Cortex of kidney (tissue), 1 donor: ENCODE measurements at places on chromosomes 6 and 20.

GRCh38 chr6:43336382-43336781 lies 27.8 kb upstream of the CRIP3 start:
- no peak for DNase-seq

DNA sequence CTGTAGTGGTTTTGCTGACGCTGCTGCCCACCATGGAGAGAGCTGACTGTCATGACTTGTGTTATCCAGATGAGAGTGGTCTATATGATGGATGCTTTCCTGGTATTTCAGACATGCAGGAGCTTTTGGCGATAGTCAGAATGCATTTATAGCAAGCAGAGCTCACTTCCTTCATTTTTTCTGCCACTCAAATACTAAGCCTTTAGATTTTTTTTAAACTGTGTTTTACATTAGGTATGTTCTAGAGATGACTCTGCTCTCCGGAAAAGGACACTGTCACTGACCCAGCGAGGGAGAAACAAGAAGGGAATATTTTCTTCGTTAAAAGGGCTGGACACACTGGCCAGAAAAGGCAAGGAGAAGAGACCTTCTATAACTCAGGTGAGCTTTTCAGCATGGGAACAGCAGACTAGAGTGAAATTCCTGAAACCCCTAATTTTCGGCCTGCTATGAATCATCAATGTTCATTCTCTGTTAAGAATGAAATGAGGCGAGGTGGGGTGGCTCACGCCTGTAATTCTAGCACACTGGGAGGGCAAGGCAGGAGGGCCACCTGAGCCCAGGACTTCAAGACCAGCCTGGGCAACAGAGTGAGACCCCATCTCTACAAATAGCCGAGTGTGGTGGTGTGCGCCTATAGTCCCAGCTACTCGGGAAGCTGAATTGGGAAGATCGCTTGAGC lies 98.6 kb upstream of the CLDN20 start:
- no peak for DNase-seq

GRCh38 chr20:38004416-38004815 lies 28.8 kb downstream of the TTI1 start:
- no peak for DNase-seq

GRCh38 chr20:44692932-44693480 lies 22.2 kb upstream of the CCN5 start:
- no peak for DNase-seq

- DNase-seq, result no peak
These were observed 27.9 kb upstream of the HLA-DQA2 start for GRCh38 chr6:32713241-32713640.

DNA sequence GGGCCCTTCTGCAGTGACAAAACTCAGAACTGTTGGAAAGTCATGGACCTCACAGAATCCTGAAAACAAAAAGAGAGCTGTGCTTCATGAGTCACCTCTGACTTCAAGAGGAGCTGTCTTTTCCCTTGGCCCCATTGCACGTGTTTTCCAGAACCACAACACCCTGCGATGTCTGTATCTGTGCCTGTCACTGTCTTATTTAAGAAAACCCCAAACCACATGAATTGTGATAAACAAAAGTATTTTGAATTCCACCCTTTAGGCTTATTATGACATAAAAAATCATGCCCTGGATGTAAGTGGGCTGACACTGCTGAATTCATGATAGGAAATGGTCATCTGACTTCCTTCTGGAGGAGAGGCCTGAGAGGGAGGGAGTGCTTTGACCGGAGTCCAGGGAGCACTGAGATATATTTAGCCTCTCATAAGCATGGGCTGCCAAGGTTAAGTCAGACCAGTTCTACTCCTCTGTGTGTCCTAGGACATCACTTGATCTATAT lies 96.4 kb upstream of the DUSP22 start:
- DNase-seq, result no peak

- no peak for DNase-seq
These were observed 1.1 kb downstream of the PCSK2 start for GRCh38 chr20:17227669-17228623.

DNA sequence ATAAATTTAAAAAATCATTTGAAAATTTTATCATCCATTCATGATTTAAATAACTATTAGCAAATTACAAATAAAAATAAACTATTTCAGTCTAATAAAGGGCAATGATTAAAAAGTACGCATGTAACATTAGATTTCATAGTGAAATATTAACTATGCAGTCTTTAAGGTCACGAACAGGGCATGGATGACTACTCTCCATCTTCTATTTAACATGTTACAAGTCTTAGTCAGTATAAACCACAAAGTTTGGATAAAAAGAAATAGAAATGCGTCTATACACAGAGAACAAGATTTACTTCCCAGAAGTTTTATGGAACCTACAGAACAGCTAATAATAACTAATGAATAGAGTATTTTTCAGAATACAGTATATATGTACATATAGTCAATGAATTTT lies 1016.0 kb downstream of the EYS start:
- no peak for DNase-seq

DNA sequence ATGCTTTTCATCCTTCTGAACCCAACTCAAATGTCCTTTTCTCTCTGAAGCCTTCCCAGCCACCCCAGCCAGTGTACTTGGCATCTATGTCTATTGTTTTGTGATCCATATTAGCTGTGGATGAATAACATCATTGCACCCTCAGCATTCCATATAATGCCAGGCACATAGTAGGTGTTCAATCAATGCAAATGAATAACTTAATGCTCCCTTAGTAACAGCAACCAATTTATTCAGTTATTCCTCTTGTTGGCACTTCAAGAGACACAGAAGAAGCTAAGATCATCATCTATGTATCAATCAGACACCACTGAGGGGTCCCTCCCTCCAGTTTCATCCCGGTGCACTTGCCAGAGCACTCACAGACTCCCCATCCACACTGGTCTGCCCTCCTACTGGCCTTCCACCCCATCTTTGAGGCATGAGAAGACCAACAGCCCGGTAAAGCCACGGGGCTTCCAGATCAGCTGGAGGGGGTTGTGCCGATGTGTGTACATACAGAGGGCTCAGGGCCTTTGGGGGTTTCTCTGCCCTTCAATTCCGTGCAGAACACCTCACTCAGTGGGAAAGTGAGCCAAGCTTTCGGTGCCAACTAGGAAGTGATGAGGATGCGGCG lies 2.4 kb upstream of the TAF8 start:
- no peak for DNase-seq

DNA sequence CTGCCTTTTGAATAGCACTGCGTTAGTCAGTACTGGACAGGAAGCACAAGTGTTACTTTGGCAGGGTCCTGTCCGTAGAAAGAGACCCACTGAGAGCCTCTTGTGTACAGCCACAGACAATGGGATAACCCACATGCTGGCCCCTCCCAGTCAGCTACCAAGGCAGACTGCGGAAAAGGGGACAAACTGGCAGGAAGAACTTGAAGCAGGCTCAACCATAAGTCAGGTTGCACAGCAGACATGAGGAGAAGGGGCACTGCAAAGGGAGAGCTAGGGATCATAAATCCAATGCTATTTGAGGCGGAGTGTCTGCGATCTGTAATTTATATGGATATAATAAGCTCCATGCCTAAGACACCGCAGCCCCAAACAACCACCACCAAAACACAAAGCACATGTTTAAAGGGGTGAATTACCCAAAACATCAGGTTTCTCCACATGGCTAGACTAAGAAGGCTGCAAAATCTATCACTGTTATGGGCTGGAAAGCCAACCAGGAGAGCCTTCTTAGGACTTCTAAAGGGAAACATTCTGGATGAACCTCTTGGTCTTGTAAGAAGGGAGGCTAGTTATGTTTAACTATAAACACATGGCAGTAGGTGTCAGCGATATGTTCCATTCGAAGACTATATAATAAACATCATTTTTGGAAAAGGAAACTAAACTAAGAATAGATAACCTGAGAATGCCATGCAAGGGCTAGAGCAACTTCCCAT lies 141.7 kb downstream of the BACH2 start:
- DNase-seq, result no peak

- no peak for DNase-seq
These were observed 36.9 kb downstream of the KCNQ2 start for GRCh38 chr20:63435552-63435951.

- DNase-seq, result no peak
These were observed 233.1 kb downstream of the PACRG start for GRCh38 chr6:162960679-162961457.

DNA sequence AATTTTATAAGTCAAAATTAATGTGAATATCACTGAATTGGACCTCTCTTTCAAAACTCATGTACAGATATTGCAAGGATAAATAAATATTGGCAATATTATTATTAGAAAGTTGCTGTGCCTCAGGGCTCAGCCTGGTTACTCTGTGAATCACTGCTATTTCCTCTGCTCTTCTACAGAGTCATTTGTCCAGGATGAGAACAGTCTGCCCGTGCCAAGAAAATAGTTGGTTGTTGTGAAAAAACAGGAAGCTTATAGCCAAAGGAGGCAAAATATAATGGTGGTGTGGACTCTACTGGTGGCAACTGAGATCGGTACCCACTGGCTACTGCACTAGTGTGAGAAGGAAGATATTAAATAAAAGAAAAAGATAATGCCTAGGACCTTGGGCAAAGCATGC lies 93.6 kb downstream of the RIMS1 start:
- DNase-seq, result no peak

DNA sequence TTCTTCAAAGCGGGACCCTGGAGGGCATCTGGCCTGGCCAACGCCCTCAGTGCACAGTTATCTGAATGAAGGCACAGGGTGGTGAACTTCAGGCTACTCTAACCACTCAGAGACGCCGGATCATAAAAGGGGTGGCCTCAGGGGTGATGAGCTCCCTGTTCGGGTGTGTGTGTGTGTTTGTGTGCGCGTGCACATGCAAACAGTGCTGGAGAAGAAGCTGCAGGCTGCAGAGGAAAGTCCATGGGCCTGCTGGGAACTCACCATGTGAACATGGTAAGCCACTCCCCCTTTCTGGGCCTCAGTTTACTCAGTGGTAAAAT lies 42.0 kb downstream of the KIAA1755 start:
- no peak for DNase-seq

DNA sequence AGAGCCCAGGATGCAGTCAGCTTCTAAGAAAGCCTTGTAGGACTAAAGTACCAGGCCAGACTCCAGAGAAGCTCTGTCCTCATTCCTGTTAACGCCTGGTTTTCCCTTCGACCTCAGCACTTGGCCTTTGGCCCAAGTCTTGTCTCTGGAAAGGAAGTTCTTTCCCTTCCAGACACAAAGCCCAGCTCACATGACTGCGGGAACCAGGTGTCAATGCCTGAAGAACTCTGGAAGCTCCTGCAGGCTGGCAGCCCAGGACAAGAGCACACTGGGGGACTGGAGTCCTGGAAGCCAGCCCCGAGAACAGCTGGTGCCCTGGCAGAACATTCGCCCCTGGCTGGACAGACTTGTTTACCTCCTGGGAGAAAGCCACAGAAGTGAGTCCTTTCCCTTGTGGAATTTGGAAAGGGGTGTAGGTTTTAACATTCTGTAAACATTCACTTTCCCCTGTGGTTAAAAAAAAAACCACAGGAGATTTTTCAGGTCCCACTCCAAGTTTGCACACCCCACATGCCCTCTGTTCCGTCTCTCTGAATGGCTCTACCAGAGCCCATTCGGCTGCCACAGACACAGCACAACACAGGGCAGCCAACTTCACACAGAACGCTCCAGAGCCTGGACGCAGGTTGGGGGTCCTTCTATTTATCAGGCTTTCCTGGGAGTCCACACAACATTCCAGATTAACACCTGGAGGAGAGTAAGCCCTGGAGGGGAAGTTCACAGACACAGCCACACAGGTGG lies 18.1 kb downstream of the ACSS1 start:
- DNase-seq, result no peak

DNA sequence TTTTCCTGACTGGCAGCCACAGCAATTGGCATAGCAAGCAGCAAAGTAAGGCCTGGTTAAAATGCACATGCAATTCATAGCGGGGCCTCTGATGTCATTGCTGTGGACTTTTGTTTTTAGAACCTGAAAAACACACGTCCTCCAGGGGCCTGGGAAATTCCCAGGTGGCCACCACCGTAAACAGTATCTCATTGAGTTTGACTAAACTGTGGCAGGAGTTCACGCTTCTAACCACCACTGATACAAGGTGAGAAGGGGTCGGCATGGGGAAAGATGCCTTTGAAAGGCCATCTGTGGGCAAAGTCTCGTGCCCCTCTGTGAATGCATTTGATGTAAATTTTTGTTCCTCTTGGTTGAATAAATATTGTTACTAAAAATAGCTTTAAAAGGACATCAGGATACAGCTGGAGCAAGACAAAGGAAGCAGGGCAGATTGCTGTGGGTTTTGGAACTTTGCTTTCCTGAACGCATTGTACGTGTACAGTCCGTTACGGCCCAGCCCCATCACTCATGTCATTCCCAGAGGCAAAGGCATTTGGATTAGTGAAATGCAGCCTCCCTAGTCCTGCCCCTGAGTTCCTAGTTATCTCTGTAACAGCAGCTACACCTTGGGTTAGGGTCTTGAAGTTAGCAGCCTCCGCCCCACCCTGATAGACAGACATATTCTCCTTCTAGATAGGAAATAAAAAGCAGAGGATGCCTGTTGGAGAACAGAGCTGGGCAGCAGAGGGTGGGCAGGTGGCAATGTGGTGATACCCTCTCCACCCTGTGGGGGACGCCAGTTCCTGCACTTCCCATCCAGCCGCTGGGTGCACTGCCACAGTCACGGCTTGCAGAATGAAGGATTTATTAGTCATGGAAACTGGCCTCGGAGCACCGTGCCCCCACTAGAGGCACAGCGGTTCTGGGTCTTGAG lies 80.3 kb downstream of the ZDHHC14 start:
- DNase-seq, result no peak

GRCh38 chr20:38311091-38311490 lies 7.1 kb downstream of the BPI start:
- DNase-seq, result no peak

DNA sequence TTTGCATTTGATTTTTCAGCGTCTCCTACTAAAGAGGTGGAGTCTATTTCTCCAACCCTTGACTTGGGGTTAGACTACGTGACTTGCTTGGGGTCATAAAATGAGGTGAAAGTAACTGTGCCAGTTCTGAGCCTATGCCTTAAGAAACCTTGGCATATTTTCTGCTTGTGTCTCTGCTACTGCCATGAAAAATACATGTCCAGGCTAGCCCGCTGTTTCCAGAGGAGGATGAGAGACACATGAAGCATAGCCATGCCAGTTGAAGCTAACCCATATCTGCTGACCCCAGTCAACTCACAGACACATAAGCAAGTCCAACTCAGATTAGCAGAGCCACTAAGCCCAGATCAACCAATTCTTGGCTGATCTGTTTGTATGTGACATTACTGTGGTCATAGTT lies 38.7 kb downstream of the SCP2D1 start:
- no peak for DNase-seq

DNA sequence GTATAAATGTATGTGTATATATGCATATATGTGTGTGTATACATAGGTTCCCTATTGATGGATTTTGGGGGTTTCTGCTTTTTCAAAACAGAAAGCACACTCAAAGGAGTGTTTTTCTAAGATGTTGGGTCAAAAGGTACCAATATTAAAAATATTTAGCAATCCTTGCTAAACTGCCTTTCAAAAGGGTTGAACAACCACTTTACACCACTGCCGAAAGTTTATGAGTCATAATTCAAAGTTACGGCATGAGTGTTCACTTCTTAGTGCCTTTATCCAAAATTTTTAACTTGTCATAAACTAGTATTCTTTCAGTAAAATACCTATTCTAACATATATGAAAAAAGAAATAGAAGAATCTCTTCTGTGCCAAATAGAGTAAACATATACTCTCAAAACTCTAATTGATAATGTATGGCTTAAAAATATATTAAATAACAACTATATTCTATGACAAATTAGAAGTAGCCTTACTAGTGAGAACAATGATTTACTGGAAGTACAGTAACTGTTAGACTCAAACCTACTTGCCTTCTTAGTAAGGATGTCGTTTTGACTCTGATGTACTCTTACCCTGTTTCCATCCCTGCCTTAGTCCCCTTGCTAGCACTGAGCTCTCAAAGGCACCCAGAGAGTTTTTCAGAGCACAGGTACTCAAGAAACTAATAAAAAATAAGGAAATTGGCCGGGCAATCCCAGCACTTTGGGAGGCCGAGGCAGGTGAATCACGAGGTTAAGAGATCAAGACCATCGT lies 136.1 kb downstream of the INSM1 start:
- DNase-seq, result no peak
